Activated CD8-positive, alpha-beta memory T cell treated with anti-CD3 and anti-CD28 coated beads for 24 hours (primary cell): ENCODE measurements at places on chromosomes 1 and 21.

DNA sequence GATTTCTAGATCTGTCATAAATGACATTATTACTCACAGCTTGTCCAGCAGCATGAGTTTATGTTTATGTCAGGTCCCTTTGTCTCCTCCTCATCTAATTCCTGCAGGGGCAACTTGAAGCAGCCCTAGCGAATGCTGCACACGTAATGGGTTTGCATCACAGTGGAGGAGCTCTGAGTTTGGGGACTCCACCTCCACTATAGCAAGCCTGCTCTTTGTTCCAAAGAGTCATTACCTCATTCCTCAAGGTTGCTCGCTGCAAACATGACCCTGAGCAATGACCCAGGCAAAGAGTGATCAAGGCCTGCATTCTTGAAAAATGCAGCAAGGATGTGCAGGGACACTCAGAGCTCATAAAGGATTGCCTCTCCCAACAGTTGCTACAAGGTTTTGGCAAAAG lies 261.9 kb downstream of the HHIPL2 start:
- no peak for DNase-seq

- no peak for DNase-seq
Observed at GRCh38 chr1:110696818-110697217, 22.1 kb upstream of the KCNA3 start.

GRCh38 chr1:163071405-163072255 lies 2.5 kb downstream of the RGS4 start:
- DNase-seq = no peak

GRCh38 chr1:3530086-3530925 lies 75.8 kb downstream of the ARHGEF16 start:
- DNase-seq = no peak

GRCh38 chr1:236204656-236205055 lies 62.3 kb downstream of the GPR137B start:
- DNase-seq = no peak

DNA sequence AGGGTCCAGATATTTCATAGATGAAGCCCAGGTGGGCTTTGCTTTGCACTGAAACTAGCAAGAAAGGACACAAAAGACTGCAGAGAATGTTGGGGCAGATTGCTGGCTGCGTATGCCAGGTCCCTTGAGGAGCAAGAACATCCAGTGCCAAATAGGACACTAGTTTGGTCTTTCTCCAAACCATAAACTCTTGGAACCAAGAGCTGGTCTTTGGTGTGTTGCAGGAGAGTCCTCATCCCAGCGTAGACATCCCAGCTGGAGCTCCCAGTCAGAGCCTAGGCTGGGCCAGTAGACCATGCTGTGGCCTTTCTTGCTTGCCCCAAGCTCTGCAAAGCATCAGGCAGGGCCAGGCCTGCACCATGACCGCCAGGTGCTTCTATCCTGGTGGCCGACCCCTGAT lies 87.5 kb downstream of the ATP5PO start:
- no peak for DNase-seq

DNA sequence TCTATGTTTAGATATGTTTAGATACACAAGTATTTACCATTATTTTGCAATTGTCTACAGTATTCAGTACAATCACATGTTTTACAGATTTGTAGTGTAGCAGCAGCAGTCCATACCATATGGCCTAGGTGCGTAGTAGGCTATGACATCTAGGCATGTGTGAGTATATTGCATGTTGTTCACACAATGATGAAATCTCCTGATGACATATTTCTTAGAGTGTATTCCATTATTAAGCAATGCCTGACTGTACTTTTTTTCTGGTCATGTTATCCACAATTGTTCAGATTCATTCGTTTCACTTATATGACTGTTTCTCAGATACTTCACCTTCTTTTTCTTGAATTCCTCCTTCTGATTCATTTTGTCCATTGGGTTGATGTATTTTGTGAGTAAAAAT lies 9.9 kb upstream of the BACE2 start:
- no peak for DNase-seq

GRCh38 chr1:39426346-39426745 lies 65.1 kb upstream of the BMP8A start:
- DNase-seq = no peak

- DNase-seq = no peak
Observed at GRCh38 chr1:64811131-64811530, 66.3 kb downstream of the RAVER2 start.

- no peak for DNase-seq
Observed at GRCh38 chr1:100036718-100037655, 67.2 kb downstream of the SLC35A3 start.

- DNase-seq = no peak
Observed at GRCh38 chr1:240402326-240402725, 209.6 kb downstream of the GREM2 start.

- no peak for DNase-seq
Observed at GRCh38 chr1:84759756-84760155, 69.5 kb upstream of the SSX2IP start.

DNA sequence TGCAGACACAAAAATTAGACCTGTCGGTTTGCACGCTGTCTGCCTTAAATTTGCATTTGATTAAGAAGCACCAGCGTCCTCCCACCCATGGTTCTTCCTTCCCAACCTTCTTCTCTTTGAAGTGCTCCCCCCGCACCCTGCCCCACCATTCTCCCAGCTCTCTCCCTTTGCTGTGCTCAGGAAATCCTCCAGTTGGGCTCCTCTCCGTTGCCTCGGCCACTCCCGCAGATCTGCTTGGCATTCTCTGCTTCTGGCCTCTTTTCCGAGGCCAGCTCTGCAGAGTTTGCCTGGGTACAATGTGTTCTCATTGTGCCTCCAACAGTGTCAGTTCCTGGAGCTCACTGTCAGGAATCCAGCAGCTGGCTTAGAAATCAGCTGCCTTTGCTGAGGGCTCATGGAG lies 126.1 kb downstream of the NAV1 start:
- no peak for DNase-seq

DNA sequence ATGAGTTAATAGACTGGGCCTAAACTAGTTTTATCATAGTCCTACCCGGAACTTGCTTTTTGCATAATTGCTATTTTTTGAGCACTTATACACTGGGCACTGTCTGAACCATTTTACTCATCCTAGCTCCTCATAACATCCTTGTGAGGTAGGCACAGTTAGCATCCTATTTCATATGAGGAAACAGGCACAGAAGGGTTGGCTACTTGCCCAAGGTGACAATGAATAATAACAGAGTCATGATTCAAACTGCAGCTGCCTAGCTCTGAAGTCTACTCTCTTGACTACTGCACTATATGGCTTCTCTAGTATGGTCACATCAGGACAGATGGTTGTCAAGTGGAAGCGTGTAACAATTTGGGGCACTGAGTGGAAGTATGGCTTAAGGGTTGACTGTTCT lies 18.2 kb upstream of the RC3H1 start:
- no peak for DNase-seq

GRCh38 chr1:204801211-204801610 lies 69.5 kb upstream of the NFASC start:
- DNase-seq = no peak

- no peak for DNase-seq
Observed at GRCh38 chr21:14451546-14451945, 68.6 kb upstream of the HSPA13 start.

- no peak for DNase-seq
Observed at GRCh38 chr1:154223621-154224020, 2.9 kb downstream of the UBAP2L start.

- DNase-seq = no peak
Observed at GRCh38 chr1:108583757-108584427, 24.0 kb downstream of the EEIG2 start.

GRCh38 chr1:207821464-207822045 lies 69.7 kb downstream of the CD46 start:
- no peak for DNase-seq

GRCh38 chr1:11960715-11961114 lies 19.5 kb upstream of the MFN2 start:
- no peak for DNase-seq

GRCh38 chr1:178912597-178912996 lies 41.7 kb upstream of the ANGPTL1 start:
- DNase-seq = no peak

DNA sequence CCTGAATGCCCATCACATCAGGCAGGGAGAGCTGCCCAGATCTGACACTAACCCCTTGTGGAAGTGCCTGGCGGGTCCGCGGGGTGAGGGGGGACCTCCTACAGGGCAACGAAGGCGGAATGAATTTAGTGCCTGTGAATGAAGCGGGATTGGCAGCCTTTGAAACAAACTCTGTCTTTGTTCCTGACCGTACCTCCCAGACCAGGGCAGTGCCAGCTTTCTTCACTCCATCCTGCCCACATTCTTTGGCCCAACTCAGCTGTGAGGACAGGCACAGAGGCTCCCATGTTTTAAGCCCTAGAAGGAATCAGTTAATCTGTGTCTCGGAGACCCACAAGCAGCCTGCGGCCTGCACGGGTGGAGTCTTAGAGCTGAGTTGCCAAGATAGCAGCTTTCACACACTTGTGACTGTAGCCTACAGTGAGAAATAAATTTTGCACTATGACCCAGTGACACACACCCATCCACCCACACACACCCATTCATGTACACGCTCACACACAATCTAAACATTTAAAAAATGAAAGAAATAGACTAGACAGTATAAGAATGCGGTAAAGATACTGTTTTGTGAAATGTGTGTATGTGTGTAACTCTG lies 60.1 kb upstream of the USP24 start:
- DNase-seq = no peak

GRCh38 chr1:185091480-185091879 lies 46.1 kb downstream of the RNF2 start:
- DNase-seq = no peak

DNA sequence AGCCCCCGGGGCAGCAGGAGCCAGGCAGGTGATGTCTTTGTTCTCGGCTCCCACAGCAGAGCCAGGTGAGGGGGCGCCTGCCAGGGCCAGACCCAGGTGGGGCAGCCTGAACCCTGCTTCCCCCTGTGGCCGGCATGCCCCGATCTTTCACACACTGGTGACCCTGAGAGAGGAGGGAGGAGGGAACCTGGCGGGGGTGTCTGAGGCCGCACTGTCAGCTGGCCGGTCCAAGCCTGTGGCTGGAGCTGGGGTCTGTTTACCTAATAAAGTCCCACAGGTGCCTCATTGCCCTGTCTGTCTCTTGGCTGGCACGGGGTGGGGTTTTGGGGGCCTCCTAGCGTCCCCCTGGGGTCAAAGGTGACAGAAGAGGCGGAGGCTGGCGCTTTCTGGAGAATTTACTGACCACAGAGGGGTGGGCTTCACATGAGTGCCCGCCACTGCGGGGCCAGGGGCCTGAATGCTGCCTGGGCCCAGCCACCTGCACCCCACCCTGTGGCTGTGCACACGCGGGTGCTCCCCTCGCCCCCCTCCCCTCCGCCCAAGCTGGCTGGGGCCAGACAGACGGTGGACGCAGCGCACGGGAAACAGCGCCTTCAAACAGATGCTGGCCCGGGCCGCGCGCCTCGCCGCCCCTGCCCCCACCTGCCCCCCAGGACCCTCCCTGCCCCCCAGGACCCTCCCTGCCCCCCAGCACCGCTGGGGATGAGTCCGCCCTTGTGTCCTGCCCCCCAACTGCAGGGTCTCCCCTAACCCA lies 5.8 kb downstream of the TMEM240 start:
- no peak for DNase-seq

DNA sequence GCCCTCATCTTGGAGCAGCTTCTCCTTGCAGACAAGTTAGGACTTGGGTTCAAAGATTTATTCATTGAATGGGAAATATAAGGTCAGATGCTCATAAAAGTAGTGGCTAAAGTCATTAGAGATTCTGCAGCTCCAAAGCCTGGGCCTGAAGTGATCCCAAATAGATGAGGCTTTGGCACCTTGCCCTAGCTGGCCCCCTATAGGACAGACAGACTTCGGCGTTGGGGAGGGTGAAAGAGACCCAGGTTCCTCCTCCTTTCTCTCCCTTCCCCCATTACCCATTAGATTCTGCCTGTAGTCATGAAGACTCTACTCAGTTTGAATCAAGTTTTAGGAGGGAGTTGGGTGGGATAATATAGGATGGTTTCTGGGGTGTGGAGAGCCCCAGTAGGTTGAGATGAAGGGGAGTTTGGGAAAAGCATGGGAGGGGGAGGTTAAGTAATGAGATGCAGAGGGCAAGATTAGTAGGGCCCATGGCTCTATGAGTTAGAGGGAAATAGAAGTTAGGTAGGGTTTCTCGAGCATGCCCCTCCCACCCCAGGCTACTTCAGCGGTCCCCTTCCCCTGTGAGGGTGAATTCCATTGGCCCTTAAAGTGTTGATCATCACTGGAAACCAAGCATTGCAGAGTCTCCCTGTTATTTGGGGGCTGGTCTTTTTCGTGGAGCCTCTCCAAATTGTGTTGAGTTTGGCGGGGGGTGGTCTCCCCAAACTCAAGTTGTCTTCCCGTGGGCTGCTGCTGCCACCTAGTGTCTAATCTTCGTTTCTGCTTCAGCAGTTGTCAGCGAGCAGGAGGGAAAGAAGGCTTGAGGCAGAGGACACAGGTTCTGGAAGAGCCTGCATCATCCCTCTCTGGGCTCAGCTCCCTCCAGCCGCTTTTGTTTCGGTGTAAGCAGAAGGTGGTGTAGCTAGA lies 2.1 kb upstream of the AHDC1 start:
- DNase-seq = peak; percentile 85

DNA sequence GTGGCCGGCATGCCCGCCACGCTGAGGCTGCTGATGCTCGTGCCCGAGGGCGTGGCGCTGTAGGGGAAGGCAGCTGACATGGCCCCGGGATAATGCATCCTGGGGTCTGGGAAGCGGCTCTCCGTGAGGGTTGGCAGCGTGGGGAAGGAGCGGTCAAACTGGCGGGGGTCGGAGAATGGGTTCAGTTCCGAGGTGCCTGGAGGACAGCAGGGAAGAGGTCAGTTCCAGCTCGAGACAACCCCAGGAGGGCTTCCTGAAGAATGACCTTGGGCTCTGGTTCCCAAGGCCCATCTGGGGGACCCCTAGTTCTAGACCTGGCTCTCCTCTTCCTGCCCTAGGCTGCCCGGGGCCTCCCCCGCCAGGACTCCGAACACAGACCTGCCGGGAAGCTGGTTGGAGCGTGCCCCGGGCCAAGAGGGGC lies 27.6 kb downstream of the RUNX3 start:
- DNase-seq = no peak
